RPMI7951 (cell line): ENCODE measurements at places on chromosomes 2 and 18. TPM values are rescaled to one million over a fixed set of nuclear protein-coding genes. Genes with fewer than 3 reads are reported as not detected.

Gene TRIB2
- 132 and 150 TPM in 2 replicates for total RNA-seq

Gene ZNF512
- 19.8 and 20.5 TPM in 2 replicates for total RNA-seq

Gene UNC80
- total RNA-seq: under 0.01 TPM in 1 of 2 replicates, not detected in the other

Gene LAMA3
- 0.49 and 2.9 TPM in 2 replicates for total RNA-seq

Gene AKAIN1
- not detected in 2 replicates for total RNA-seq

Gene IL36B
- total RNA-seq: not detected in 2 replicates

Gene PRKAG3
- not detected in 2 replicates for total RNA-seq

Gene B4GALT6
- 2.4 and 2.8 TPM in 2 replicates for total RNA-seq

Gene SCN9A
- under 0.01 and 0.12 TPM in 2 replicates for total RNA-seq
